Fibroblast of skin of right biceps (primary cell): ENCODE measurements at places on chromosomes 13 and 19.
A peak's percentile ranks its signal among the peaks of the same experiment; 100 is the strongest.

- peak; percentile 13 for DNase-seq
These were observed 17.3 kb downstream of the NUFIP1 start for GRCh38 chr13:44971656-44972595.

DNA sequence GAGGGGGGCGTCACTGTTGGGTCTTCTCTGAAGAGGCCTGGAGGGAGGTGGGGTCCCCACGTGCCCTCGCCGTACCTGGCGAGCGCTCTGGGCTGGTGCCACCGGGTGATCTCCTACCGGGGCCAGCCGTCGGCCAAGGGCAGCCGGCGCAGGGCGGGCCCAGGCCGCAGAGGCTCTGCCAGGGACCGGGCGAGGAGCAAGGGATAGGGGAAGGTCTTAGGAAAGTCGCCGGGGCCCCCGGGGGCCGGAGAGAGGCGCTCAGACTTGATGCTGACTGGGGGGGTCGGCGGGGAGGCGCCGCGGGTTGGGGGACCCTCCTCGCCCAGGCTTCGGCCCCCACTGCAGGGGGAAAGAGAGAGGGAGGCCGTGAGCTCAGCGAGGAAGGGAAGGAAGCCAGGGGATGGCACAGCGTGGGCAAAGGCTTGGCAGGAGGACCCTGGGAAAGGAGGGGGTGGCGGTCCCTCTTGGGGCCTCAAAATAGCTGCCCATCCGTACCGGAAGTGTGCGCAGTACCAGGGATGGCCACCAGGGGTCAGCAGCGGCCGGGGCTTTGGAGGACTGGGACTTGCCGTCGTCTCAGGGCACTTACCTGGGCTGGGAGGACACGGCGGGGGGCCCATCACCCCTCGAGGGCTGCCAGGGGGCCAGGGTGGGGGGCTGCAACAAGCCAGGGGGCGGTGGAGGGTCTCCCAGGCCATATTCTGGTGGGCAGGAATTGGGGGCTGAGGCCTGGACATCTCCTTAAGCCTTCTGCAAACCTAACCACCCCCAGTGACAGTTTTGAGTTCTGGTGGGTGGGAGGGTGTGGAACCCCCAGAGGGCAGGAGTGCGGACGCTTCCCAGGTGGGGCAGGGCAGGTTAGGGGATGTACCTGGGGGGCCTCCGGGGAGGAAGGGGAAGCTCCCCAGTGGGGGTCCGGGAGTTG lies 7.7 kb upstream of the TMEM161A start:
- DNase-seq = peak; percentile 55

DNA sequence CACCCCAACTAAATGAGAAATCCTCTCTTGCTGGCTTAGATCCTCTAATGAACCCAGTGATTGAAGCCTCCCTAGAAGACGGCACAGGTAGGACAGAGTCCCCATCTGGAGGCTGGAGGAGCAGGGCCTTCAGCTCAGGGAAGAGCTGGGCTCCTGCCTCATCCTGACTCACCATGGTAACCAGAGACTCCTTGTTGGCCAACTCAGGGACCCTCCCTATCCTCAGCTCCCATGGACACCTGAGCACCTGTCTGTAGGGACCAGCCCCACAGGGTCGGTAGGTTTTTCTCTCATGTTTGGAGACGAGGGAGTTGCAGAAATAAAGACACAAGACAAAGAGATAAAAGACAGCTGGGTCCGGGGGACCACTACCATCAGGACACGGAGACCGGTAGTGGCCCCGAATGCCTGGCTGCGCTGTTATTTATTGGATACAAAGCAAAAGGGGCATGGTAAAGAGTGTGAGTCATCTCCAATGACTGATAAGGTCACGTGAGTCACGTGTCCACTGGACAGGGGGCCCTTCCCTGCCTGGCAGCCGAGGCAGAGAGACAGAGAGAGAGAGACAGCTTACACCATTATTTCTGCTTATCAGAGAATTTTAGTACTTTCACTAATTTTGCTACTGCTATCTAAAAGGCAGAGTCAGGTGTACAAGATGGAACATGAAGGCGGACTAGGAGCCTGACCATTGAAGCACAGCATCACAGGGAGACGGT lies 26.6 kb downstream of the SIGLEC7 start:
- DNase-seq = no peak

DNA sequence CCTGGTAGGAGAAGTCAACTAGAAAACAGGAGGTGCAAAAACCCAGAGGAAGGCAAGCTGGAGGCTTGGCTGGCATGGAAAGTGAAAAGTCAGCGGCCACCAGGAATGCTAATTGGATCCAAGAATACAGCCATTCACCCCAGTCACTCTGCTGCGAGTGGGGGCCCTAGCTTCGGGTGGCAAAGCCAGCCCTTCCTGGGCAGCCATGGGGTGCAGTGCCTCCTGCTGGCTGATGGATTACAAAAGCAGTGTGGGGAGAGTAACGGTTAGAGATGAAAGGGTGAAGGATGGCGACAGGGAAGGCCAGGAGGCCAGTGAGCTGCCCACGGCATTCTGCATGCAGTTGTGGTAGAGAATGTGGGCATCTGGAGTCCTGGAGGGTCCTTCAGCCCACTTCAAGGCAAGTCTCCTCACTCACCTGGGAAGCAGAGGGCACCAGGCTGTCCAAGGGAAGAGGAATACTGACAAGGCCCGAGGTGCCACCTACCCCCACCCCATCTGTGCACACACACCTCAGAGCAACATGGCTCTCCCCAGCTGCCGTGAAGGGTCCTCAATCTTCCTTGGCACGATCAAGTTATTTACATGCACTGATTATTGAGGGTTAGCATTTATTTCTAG lies 20.3 kb upstream of the EPHX3 start:
- DNase-seq = peak; percentile 43

DNA sequence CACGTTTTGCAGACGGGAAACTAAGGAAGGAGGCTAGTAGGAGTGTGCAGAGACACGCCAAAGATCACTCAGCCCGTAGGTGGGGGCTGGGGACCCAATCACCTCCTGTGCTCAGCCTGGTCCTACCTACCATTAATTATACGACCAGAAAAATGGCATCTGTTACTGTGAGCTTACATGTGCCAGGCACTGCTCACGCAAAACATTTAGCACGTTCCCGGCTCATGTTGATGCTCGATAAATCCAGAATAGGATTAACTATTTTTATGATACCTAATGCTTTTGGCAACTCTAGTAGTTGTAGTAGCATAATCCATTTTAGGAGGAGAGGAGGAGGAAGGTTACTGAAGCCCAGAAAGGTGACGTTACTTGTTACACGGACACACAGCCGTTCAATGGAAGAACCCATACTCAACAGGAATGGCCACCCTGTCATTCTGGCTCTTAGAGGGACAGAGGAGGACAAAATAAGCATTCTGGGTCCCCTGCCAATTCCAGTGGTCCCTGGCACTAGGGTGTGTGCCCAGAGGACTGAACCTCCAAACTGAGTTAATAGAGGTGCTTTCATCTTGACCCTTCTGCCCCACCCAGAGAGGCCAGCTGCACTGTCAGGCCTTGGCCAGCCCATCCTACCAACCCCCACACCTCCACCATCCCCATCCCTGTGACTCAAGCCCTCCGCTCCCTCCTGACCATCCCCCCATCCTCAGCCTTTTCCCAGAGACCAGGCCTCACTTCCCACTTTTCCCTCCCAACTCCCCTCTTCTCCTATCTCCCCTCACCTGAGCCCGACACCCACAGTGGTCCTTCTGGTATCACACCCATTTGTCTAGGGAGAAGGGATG lies 5.0 kb upstream of the EML2 start:
- peak; percentile 49 for DNase-seq

DNA sequence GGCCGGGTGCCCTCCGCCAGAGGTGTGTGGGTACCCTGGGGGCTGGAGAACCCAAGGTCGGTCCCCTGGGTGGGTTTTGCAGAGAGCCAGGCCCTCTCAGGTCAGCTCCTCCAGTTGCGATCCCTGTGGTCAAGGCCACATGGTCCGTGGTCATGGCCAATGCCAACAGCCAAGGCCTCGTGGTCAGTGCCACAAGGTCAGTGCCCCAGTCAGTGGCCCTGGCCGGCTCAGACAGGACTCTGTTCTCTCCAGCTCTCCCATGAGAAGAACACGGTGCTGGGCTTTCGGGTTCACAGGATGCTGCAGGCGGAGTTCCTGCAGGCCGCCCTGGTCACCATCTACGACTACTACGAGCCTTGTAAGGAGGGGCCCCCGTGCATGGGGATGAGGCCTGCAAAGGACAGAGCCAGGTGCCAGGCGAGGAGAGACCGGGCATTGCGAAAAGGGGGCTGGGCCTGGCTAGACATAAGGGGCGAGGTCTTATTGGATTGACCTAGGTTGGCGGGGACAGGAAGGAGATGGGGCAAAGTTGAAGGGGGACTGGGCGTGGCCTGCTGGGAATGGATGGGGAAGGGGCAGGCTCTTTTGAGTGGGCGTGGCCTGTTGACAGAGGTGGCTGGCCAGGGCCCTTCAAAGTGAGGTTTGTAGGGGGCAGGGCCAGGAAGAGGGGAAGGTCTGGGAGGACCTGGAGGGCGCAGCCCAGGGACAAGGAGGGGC lies 15.2 kb upstream of the SHFL start:
- no peak for DNase-seq

DNA sequence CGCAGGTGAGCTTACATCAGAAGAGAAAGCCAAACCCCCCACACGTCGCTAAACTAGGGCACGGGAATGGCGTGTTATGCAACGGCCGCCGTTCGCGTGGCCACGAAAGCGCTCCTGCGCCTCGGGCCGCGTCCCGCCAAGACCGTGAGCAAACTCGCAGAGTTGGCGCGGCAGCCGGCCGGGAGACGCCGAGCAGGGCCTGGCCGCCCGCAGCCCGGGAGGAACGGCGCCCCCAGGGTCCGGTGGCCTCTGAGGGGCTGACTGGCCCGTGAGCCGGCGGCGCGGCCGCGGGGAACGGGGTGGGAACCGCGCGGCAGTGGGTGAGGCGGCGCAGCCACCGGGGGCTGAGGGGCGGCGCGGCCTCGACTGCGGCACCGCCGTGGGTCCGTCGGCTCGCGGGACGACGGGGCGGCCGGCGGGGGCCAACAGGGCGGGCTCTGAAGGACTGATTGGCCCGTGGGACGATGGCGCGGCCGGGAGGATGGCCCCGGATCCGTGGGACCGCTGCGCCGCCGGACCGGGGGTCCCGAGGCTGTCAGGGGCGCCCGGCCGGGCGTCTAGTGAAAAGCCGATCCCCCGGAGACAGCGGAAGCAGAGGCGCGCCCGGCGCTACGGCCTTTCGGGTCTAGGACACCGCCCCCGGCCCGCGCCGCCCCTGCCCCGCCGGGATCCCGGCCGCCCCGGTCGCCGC lies 903 bp downstream of the LATS2 start:
- peak; percentile 50 for DNase-seq
